Kidney epithelial cell (primary cell): ENCODE measurements at places on chromosomes 7 and 10. TPM values are rescaled to one million over a fixed set of nuclear protein-coding genes. Genes with fewer than 3 reads are reported as not detected.

DNA sequence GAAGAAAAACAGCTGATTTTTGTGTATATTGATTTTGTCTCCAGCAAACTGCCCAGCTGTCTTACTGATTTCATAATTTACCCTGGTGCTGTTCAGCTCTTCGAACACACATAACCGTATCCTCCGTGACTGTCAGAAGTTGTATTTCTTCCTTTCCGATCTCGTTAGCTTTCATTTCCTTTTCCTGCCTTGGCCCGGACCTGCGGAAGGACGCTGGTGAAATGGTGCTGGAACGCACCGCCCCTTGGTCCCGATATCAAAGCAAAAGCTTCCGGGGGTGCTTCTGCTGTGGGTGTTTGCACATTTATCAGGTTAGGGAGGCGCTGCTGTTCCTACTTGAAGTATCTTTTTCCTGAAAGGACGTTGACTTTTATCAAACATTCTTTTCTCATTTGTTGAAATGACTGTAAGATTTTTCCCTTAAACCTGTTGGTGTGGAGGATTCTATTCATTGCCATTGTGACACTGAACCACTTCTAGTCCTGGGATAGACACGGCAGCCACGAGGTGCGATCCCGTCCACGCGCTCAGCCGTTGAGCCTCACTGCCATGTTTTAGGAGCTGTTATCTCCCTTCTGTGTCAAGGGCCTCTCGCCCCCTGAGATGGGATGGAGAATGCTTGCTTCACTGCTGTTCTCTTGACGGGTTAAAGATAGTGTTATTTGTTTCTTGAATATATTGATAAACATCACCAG, 72.6 kb downstream of the FOXL3 start:
- no peak for DNase-seq

- DNase-seq: no peak
Observed at GRCh38 chr10:76444034-76444800, 1012.8 kb downstream of the LRMDA start.

GRCh38 chr10:89022734-89023133, 32.1 kb downstream of the FAS start:
- no peak for DNase-seq

DNA sequence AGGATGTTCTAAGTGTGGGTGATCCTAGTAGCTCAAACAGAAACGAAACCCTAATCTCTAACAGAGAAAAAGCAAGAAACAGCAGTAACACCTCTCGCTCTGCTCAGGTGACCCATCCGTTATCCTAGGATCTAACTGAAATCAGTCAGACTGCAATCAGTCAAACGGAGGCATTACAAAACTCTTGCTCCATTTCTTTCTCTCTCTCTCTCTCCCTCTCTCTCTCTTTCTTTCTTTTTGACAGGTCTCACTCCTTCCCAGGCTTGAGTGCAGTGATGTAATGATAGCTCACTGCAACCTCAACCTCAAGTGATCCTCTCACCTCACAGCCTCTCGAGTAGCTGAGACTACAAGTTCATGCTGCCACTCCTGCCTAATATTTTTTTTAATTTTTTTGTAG, 1283.5 kb upstream of the CELF2 start:
- no peak for DNase-seq

GRCh38 chr7:87154569-87154968, 2.3 kb downstream of the DMTF1 start:
- no peak for DNase-seq

DNA sequence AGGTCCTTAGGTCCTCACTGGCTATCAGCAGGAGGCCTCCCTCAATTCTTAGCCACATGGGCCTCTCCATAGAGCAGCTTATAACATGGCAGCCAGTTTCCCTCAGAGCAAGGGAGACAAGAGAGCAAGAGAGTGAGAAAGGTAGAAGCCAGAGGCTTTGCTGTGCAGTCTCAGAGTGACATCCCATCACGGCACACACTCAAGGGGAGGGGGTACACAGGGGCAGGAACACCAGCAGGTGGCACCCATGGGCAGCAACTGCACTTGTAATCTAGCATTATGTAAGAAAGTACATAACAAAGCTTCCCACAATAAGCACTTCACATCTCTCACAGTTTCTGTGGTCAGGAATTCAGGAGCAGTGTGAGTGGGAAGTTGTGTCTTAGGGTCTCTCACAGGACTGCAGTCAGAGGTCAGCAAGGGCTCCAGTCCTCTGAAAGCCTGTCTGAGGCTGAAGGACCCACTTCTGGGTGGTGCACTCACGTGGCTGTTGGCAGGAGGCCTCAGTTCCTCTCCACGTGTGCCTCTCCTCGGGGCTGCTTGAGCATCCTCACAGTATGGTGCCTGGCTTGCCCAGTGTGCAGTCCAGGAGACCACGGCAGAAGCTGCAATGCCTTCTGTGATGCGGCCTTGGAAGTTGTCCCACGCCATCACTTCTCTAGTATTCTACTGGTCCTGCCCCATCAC, 159.4 kb downstream of the OAT start:
- no peak for DNase-seq

- no peak for DNase-seq
Observed at GRCh38 chr10:78513986-78514385, 480.3 kb downstream of the RPS24 start.

DNA sequence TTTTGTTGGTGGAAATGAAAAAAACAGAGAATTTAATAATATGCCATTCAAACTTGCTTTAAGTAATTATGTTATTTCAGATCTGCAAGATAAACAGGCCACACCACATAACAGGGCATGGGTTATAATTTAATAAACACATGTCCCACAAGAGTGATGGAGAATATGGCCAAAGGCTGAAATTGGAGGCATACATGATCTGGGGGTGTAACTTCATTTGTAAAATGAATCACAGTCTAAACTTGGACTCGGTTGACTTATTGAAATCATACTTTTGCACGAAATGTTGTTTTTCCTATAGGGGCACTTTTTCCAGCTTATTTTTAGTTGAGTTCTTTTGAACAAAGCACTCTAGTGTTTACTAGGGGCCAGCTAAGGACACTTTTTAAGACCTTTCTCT, 151.6 kb downstream of the TMEM26 start:
- DNase-seq: no peak

DNA sequence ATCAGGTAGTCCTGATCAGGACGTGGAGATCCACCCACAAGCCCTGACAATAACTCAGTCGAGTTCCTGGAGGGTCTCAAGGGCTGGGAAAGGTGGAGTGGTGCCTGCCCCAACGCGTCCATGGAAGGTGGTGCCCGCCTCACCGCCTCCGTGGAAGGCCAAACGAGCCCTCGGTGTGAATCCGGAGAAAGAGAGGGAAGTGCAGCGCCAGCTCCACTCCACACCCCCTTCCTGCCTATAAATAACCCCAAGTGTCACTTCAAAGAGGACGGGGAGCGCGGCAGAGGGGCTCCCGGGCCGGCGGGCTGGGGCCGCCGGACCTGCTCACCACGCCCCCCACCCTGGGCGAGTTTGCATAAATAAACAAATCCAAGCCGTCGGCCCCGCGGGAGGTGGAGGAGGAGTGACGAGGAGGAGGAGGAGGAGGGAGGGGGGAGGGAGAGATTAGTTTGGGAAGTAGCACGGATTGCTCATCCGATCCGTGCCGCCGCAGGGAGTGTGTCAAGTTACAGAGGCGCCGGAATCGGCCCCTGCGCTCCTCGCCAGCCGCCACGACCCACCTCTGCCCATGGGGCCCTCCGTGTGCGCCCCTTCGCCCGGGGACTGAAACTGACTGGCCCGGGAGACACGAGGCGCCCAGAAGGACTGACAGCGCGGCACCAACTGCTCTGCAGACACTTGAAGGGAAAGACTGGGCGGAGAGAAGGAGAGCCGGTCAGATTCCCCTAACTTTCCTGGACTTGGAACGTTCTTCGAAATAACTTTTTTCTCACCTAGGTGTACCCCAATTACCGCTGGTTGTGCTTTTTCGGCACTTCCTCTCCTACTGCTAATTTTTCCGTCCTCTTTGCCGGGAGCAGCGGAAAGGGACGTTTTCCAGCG, at the start of gene COL13A1:
COL13A1 (plus strand) TSS at position 473 of the 882 bp plus-strand sequence. CDS start 518 bp downstream, outside the sequence.
- DNase-seq: no peak

Gene GPNMB
- total RNA-seq: 33.5 and 36.1 TPM in 2 replicates

Gene ITPRID1
- total RNA-seq: not detected in 2 replicates
